ENCODE measurements at places on chromosomes 4 and X.
A peak's percentile ranks its signal among the peaks of the same experiment; 100 is the strongest.

- DNase-seq = no peak
Measured at GRCh38 chrX:3244203-3244743, 102.2 kb downstream of the MXRA5 start.

DNA sequence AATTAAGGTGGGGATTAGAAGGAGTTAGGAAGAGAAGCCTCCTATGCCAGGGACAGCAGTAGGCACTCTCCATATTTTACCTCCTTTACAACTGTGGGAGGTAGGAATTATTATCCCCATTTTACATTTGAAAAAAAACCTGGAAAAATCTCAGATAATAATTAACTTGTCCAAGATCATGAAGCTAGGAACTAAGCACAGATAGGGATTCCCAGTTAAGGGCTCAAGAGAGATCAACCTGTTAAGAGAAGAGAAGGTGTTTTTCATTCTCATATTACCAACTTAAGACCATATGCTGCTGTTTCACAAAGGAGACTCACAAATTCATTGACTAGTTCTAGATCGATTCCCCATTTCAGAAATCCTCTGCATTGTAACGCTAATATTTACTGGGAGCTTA is 16.1 kb upstream of the FAM47E start:
- no peak for DNase-seq

GRCh38 chr4:153790500-153790865 is 1.6 kb upstream of the SFRP2 start:
- DNase-seq = no peak

DNA sequence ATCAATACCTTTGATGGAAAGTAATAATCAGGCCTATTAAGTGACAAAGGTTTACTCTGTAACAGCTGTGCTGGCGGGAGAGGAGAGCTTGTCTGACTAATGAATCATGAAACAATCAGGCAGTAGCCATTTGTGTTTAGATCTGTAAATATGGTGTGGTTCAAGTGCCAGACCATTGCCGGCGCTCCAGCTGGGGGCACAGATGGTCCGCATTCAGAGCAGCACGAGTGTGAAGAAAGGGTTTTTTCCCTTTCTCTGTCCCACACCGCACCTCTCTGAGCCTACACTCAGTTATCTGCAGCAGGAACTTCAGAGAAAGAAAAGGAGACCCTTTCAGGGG is 111.3 kb upstream of the PAQR3 start:
- no peak for DNase-seq

DNA sequence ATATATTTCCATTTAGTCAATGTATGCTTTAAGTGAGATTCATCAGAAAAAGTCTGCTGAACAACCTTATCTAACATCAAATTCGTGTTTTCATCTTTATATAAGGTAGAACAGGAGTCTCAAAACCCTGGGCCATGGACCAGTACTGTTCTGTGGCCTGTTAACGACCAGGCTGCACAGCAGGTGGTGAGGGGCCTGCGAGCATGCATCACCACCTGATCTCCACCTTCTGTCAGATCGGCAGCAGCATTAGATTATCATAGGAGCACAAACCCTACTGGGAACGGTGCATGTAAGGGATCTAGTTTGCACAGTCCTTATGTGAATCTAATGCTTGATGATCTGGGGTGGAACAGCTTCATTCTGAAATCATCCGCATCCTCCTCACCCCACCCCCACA is 3.2 kb downstream of the CTSO start:
- no peak for DNase-seq

GRCh38 chrX:155056471-155056870 is 14.5 kb downstream of the CMC4 start:
- no peak for DNase-seq

- no peak for DNase-seq
Measured at GRCh38 chr4:155489271-155489670, 112.5 kb upstream of the MAP9 start.

- DNase-seq = no peak
Measured at GRCh38 chr4:59770601-59771264, 1429.4 kb upstream of the ADGRL3 start.

DNA sequence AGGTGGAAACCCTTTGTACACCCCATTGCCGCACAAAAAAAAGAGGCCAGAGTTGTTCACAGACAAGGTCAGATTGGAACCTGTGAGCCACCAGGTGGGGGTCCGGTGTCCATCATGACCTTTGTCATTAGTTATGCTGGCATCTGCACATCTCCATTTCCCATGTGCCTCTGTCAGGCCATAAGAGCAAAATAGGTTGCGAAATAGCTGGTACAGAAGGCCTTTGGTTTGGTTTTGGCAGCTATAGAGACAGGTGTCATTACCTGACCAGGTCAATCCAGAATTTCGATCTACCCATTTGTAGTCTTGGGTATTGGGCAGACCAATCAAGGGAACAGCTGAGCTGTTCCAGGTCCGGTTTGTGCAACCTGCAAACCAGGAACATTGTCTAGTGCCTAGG is 6.6 kb downstream of the ERVMER34-1 start:
- DNase-seq = no peak

- no peak for DNase-seq
Measured at GRCh38 chrX:42128020-42128419, 204.7 kb upstream of the CASK start.

DNA sequence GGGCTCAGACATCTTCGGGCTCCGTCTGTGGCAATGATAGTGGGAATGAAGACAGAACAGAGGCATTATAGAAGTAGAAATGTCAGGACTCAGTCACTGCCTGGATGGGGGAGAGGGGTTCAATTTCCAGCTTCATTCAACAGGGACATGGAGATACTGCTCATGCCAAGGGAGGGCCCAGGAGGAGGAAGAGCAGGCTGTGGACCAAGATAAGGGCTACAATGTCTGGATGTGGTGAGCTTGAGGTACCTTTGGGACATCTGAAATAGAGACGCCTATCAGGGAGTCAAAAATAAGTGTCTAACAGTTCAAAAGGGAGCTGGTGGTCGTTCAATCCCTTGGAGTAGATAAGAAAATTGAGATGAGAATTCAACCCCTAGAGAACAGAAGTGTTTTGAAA is 34.5 kb downstream of the ELF4 start:
- DNase-seq = no peak

- no peak for DNase-seq
Measured at GRCh38 chr4:80173401-80173800, 23.9 kb upstream of the PRDM8 start.

DNA sequence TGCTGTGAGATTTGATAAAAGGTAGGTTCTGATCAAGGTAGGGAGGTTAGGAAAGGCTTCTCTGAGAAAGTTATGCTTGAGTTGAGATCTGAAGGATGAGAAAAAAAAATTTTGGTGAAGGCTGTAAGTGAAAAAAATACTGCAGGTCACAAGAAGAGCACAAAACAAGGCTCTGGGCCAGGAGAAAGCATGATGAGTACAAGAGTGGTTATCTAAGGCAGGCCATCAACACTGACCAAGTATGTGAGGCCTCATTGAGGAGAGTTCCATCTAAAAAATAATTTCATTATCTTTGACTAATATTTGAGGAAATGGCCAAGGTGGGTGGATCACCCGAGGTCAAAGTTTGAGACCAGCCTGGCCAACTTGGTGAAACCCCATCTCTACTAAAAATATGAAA is 71.6 kb upstream of the SLC4A4 start:
- no peak for DNase-seq

- DNase-seq = no peak
Measured at GRCh38 chr4:133565379-133565778, 416.3 kb downstream of the PCDH10 start.

GRCh38 chrX:18895189-18895951 is 88.5 kb downstream of the PHKA2 start:
- DNase-seq = no peak

GRCh38 chr4:185171373-185172071 is 28.5 kb downstream of the SLC25A4 start:
- DNase-seq = no peak

GRCh38 chrX:112818114-112819007 is 22.3 kb downstream of the AMOT start:
- no peak for DNase-seq

- no peak for DNase-seq
Measured at GRCh38 chr4:78864405-78865024, 74.7 kb downstream of the PAQR3 start.

DNA sequence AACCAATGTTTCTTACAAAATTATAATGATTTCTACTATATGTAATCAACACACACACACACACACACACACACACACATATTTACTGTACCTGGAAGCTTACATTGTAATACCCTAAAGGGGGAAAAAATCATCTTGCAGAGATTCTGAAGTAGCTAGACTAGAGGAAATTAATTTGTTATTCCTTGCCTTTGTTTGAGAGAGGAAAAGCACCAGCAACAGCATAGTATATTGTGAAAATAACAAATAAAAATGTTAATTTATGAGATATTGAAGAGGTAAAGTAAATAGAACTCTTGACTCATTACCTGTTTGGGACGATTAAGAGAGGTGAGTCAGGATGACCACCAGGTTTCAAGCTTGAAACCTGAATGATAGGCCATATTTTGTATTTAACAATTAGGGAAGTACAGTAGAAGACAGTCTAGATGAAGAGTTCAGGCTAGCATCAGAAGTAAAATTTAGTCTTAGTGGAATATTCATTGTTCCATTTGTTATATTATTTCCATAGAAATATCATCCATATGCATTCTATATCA is 873.4 kb upstream of the PCDH10 start:
- no peak for DNase-seq

DNA sequence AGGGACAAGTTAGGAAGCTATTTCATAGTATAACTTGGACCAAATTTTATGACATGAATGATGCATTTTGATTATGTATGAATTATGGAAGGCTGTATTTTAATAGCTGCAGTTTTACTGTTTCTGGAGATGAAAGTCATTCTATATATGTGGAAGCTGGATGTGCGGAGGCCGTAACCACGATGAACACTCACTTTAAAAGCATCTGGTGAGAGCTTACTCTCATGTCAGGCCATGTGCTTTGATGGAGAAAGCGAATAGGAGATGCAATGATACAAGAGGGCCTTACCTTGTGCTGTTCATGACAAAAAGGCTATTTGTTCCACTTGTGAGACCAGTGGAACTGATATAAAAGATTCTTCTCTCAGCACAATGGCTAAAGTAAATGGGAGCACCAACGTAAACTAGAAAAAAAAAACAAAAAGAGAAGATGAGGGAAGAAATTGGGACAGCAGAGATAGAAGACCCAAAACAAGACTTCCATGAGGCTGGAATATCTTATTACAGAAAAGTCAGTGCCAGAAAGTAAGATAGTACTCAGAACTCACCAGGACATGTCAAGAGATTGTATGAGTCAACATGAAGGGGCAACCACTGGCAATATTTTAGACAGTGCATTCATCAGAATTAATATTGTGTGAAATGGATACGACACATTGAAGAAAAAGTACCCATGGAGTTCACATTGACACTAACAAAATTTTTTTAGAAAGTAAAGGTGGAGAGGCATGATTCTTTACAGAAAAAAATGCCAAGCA is 63.3 kb upstream of the GAB1 start:
- DNase-seq = no peak

- no peak for DNase-seq
Measured at GRCh38 chr4:10706236-10706635, 21.7 kb upstream of the CLNK start.

DNA sequence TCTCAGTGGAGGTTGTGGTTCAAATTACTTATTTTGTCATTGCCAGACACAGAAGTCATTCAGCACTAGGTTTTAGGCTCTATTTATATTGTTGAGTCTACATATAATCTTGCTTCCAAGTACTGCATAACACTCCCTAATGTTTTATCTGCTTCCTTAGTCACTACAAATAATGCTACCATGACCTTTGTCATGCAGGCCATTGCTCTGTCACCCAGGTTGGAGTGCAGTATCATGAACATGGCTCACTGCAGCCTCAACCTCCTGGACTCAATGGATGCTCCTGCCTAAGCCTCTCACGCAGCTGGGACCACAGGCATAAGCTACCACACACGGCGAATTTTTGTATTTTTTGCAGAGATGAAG is 23.5 kb upstream of the PDZD4 start:
- DNase-seq = no peak

GRCh38 chrX:74585766-74586165 is 28.7 kb downstream of the RLIM start:
- DNase-seq = no peak

- no peak for DNase-seq
Measured at GRCh38 chrX:37425370-37425769, 76.2 kb downstream of the PRRG1 start.

DNA sequence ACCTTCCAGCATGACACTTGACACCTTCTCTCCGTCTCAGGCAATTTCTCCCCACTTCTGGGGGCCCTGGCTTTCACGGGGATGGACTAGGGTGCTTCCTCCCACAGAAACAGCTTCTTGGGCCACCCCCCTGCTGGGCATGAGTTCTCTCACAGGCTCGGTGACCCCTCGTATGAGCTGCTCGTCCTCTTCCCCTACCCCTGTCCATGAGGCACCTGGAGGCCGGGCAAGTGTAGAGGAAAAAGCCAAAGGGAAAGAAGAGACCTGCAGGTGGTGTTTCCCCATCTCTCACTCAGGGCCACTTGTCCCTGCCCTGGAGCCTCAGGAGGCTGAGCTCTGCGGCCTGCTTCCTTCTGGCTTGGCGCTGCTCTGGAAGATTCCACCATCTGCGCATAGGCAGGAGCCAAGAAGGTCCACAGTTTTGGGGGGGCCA is 1.9 kb upstream of the RGS12 start:
- DNase-seq = no peak

GRCh38 chr4:26319949-26320537 is 771 bp upstream of the RBPJ start:
- DNase-seq = peak; percentile 26

DNA sequence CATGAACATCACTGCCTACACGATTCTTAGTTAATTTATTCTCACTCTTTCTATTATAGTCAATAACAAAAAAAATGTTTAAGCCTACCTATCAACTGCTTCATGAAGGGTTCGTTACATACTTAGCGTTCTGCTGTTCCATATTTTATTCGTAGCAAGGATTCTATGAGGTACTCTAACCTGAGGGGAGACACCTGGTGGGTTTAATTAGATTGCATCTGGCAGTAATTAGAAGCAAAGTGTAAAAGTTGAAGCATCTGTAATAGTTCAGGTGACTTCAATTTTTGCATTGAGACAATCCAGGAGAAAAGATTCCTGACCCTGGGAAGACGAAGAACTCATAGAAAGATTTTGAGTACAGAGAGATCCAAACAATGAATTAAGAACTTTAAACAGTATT is 1655.8 kb upstream of the TENM3 start:
- DNase-seq = no peak

- DNase-seq = no peak
Measured at GRCh38 chr4:99848591-99849001, 32.0 kb downstream of the DAPP1 start.

GRCh38 chrX:40521868-40522450 is 58.8 kb upstream of the ATP6AP2 start:
- no peak for DNase-seq

DNA sequence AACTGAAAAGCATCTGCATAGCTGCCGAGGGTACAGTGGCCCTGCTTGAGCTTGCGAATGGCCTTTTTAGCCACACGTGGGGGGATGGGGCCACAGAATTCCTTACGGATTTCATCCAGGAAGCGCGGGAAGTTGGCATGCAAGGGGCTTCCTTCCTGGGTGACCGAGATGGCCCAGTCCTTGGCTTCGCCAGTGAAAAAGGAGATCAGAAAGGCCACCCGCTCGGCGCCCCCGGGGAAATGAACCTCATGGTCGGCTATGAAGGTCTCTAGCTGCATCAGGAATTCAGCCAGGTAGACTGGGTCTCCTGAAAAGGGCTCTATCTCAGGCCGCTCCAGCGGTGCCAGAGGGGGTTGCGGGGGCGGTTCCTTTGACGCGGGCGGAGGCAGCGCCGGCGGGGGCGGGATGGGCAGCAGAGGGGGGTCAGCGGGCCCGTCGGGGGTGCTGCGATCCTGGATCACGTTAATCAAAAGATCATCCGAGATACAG is 909 bp downstream of the RTL5 start:
- no peak for DNase-seq

- no peak for DNase-seq
Measured at GRCh38 chr4:61447918-61448317, 247.8 kb downstream of the ADGRL3 start.

Measured in activated CD8-positive, alpha-beta memory T cell treated with anti-CD3 and anti-CD28 coated beads for 4 hours (primary cell).